Activated gamma-delta T cell treated with Interleukin-2 at 50 U/mL for 16 hours (primary cell): ENCODE measurements at places on chromosomes 6 and 20.
A peak's percentile ranks its signal among the peaks of the same experiment; 100 is the strongest.

GRCh38 chr20:3563548-3564177 lies 92.8 kb downstream of the ATRN start:
- DNase-seq = no peak

DNA sequence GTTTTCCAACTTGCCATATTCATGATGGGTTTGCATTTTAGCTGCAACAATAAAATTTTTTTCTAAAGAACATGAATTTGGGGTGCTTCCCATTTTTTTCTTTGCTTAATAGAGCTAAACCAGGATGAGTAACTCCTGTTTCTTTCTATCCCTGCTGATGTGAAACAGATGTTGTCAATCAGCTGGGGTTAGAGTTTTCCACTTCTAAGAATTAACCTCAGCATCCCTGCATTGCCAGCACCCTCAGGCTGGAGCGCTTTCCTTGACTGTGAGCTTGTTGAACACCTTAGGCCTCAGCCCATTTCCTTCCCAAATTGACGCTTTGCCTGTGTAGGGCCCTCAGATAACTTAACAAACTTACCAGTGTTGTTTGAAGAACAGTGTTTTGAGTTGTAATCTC lies 74.5 kb downstream of the PTPN1 start:
- no peak for DNase-seq

- no peak for DNase-seq
These were observed 152.1 kb upstream of the RNF24 start for GRCh38 chr20:4167261-4168021.

- DNase-seq = no peak
These were observed 64.2 kb downstream of the LMBRD1 start for GRCh38 chr6:69732640-69733039.

GRCh38 chr6:139514819-139515218 lies 140.4 kb upstream of the CITED2 start:
- no peak for DNase-seq

DNA sequence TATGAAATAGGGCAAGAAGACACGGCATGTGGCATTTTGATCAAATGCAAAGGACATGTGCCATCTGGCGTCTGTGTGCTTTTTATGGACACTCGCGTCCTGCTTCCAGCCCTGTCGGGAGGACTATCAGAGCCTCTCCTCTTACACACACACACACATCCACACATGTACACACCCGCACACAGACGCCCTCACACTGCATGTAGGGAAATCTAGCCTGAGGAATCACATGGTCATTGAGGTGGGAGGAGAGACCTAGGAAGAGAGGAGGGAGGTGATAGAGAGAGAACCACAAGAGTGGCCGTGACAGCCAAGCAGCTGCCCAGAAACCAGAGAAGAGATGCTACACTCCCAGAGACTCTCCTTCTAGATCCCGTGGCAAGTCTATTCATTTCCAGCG lies 105.9 kb upstream of the CDYL start:
- no peak for DNase-seq

DNA sequence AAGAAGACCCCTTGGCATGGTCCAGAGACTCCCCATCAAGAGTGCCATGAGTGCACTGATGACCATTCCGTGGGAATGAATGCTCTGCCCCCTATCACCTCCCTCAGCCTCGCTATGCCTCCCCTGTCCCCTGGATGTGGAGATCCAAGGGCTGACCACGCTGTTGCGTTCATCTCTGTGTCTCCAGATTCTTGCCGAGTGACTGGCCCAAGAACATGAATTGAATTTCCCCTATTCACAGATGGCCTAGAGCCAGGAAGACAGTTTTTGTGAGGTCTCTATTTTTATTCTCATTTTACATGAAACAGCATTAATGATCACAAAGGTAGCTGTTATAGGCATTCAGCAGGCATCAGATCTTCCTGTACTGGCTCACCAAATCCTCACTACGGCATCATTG lies 33.6 kb downstream of the MAFB start:
- no peak for DNase-seq

DNA sequence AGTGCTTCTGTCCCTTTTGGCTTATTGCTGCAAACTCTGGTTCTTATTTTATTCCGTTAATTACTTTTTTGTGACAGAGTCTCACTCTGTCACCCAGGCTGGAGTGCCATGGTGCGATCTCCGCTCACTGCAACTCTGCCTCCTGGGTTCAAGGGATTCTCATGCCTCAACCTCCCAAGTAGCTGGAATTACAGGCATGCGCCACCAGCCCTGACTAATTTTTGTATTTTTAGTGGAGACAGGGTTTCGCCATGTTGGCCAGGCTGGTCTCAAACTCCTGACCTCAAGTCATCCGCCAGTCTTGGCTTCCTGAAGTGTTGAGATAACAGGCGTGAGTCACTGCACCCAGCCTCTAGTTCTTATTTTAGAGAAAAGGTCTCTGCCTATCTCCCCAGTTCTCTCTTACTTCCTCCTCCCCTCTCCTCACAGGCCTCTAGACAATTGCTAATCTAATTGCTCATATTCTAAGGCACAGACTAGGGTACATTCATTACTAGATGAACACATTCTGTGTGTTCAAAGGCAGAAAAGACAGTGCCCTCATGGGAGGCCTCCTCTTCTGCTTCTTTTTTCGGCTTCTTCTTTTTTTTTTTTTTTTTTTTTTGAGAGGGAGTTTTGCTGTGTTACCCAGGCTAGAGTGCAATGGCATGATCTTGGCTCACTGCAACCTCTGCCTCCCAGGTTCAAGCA lies 27.0 kb downstream of the EDEM2 start:
- no peak for DNase-seq

GRCh38 chr6:119742188-119742803 lies 392.7 kb upstream of the MAN1A1 start:
- DNase-seq = peak; percentile 39

- DNase-seq = no peak
These were observed 134.8 kb upstream of the FOXA2 start for GRCh38 chr20:22719167-22719591.

- DNase-seq = peak; percentile 72
These were observed 16.4 kb upstream of the HMGN4 start for GRCh38 chr6:26521600-26522391.

GRCh38 chr20:1622450-1622849 lies 2.6 kb upstream of the SIRPB1 start:
- no peak for DNase-seq

DNA sequence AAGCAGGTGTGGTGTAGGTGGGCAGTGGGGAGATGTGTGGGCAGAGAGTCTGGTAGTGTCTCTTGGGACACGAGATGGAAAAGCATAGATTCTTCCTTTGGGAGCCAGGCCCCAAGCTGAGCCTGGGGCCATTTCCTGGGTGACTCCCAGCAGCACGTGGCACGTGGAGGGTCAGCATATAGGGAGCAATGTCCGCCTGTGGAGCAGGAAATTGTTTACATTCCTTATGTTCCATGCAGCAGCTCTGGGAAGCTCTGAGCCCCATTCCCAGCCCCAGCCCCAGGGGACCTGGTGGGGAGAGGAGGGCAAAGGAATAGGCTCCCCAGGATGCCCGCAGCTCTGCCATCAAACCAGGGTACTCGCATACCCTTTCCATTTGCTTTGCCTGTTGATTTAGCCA lies 57.6 kb downstream of the DAAM2 start:
- DNase-seq = no peak

GRCh38 chr6:41502917-41503671 lies 43.1 kb upstream of the FOXP4 start:
- DNase-seq = no peak

- no peak for DNase-seq
These were observed 83.4 kb downstream of the JARID2 start for GRCh38 chr6:15329197-15329671.

DNA sequence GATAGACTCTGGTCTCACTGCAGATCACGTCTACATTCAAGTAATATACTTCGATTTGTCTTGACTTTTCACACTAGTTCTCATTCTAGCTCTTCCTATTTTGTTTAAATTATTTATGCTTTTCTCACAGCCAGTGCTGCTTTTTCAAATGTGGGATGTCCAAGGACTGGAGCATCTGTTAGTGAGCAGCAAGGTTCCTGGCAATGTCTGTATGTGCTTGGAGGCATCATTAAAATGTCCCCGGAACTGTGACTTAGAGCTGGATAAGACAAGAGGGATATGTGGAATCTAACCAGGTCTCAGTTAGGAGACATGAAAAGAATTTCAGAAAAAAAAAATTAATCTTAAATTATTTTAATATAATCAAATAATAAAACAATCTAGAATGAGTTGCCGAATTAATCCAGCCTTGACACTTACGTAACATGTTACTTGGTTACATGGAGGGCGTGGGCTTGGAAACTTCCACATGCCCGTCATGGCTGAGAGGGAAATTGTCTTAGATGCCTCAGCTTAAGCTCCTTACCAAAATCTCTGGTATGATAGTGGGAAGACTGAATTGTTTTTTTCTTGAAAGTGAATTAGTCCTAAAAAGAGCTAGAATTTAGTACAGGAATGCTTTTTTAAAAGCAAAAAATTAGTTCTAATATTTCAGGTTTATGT lies 21.4 kb upstream of the CARMIL1 start:
- no peak for DNase-seq

DNA sequence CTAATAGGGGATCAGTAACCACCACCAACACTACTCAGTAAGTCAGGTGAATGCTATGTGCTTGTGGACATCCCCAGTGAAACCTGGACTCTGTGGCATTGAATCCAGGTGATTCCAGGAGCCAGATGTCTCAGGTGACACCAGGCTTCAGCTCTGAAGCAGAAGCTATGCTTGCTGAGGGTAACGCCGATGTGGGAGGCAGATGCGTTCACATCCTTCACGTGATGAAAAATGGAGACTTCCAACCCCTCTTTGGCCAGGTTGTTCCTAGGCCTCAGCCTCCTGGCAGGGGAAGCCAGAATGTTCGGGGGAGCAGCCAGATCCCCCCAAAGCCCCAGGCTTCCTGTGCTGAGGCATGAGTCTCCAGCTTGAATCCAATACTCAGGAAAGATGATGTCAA lies 209.8 kb upstream of the PDE10A start:
- no peak for DNase-seq

DNA sequence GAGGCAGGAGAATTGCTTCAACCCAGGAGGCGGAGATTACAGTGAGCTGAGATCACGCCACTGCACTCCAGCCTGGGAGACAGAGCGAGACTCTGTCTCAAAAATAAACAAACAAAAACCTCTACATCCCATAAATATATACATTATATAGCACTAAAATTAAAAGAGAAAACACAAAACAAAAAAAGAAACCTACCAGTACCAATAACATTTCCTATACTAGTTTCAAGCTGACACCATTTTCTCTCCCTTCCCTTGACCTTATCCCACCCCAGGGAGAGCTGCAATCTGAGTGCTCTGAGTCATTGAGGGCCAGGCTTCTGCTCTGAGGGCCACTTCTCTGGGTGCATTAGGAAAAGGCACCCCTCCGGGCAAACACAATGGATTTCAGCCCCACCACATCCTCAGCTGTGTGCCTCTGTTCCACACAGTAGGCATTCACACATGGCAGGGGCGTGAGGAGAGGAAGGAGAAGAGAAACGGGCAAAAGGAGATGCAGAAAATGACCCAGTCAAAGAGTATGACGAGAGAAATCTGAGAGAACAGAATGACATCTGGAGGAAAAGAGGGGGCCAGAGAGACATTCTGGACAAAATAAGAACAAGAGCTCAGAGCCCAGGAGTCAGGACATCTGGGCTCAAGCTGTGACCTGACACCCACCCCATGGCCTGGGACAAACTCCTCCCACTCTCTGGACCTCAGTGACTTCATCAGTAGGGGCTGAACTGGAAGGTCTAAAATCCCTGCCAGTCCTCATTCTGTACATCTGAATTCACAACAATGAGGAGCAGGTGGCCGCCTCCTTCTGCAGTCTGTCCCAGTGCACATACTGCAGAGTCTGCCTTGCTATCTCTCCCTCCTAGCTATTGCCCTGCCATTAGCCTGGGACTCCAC lies 18.2 kb downstream of the TRIM26 start:
- no peak for DNase-seq

DNA sequence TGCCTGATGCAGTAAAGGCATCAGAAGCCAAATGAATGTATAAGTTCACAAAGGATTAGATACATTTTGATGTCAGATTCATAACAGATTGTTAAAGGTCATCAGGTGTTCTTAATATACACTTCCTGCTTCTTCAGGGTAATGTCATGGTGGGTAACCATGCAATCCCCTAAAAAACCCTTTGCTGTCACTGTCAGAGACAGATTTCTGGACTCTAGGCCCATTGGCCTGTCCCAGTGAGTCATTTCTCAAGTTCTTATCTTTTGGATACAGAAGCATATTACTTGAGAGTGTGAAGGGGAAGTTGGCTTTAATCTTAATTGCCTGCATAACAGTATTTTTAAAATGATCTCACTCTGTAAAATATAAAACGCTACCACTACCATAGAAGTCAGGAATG lies 895.6 kb upstream of the MAP3K7 start:
- DNase-seq = no peak

DNA sequence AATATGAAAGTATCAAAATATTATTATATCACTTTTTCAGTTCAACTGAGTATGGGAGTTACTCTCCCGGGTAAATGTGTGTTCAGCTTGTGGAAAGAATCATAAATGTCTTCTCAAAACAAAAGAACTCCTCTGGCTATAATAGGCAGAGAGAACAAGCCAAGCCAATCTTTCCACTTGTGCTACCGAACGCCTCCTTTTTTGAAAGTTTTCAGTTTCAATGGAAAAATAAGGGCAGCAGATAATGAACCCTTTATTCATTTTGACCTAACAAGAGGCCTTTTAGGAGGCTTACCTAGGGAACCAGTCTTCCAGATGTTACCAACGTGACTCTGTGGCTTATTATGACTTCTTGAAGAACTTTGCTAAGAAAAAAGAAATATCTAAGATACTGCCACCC lies 67.5 kb downstream of the PDE7B start:
- no peak for DNase-seq

GRCh38 chr20:32966881-32967781 lies 37.1 kb downstream of the SUN5 start:
- peak; percentile 53 for DNase-seq

DNA sequence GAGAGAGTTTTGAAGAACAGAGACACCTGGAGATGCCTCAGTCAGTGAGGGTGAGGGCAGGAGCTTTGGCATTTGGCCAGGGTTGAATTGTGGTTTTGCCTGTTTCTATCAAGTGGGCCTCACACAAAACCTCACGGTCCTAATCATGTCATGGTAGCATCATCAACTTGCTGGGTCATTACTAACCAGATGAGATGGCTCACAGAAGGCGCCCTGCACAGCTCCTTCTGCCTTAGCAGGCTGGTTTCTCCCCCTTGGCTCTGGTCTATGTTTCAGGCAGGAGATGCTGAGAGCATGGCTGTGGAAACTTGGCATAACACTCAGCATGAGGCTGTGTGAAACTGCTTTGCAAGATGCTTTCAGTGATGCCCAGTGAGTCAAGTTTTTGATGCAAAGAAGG lies 99.3 kb downstream of the LRRC1 start:
- no peak for DNase-seq

DNA sequence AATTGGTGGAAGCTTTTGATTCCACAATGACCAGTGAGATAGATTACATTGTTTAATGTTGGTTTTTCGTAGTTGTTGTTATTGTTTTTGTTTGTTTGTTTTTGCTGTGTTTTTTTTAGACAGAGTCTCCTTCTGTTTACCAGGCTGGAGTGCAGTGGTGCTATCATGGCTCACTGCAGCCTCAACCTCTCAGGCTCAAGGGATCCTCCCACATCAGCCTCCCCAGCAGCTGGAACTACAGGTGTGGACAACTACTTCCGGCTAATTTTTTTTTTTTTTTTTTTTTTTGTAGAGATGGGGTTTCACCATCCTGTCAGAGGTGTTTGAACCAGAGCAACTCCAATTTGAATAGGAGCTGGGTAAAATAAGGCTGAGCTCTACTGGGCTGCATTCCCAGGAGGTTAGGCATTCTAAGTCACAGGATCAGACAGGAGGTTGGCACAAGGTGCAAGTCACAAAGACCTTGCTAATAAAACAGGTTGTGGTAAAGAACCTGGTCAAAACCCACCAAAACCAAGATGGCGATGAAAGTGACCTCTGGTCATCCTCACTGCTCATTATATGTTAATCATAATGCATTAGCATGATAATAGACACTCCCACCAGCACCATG lies 10.9 kb upstream of the AKAP12 start:
- no peak for DNase-seq
